Midbrain (tissue), 1 donor: ENCODE measurements at places on chromosomes 1 and 21.
A peak's percentile ranks its signal among the peaks of the same experiment; 100 is the strongest.

DNA sequence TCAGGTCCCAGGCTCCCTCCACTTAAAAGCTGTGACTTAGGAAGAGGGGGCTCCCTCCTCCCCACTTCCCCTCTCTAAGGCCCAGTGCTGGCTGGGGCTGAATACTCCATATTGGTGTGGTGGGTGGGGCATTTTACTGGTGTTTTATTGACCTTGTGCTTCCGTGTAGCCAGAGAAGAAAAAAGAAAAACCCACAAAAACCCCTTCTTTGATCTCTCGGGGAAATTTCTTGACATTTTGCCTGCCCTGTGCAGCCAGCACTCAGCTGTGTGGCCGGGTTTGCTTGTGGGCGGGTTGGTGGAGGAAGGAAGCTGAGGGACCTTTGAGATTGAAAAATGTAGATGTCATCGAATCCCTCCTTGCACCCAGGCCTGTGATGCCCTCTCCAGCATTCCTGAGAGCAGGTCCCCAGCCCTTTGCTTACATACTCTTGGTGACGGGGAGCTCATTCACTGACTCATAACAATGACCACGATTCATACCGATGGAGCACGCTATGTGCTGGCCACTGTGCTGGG, 24.8 kb downstream of the TNFRSF8 start:
- no peak for DNase-seq

- no peak for DNase-seq
Observed at GRCh38 chr21:35227786-35228185, 178.7 kb upstream of the RUNX1 start.

DNA sequence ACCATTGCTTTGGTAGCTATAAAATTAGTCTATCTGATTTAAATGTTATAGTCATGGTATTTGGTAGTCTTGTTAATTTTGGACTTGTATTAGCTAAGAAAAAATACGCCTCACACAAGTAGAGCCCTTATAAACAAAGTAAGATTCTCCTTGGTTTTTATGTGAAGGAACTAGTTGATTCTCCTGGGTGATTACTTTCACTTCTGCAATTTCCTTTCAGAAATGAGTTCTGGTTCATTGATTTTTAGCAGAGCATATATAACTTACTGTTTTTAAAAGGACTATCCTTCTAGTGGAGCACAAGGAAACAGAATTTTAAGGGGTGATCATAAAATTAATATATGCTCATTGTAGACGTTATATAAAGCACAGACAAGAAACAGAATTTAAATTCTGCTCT, 120.1 kb downstream of the BACH1 start:
- DNase-seq: no peak

DNA sequence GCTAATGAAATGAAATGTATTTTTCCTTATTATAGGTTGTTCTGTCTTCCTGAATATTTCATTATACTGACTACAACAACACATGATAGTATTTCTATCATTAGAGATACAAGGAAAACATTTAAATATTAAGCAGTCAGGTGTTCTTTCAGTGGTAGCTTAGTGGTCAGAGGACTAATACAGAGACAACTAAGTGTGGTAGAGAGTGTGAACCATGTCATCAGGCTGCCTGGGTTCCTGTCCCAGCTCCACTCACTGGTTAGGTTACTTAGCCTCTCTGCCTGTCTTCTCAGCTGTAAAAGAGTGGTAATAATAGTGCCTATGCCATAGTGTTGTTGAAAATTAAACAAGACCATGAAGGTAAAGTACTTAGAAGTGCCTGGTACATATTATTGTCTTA, 3.9 kb downstream of the UAP1 start:
- no peak for DNase-seq

GRCh38 chr1:119086830-119087229, 53.6 kb downstream of the WARS2 start:
- no peak for DNase-seq

GRCh38 chr1:84000954-84001495, 2.1 kb upstream of the TTLL7 start:
- DNase-seq: peak; percentile 33

DNA sequence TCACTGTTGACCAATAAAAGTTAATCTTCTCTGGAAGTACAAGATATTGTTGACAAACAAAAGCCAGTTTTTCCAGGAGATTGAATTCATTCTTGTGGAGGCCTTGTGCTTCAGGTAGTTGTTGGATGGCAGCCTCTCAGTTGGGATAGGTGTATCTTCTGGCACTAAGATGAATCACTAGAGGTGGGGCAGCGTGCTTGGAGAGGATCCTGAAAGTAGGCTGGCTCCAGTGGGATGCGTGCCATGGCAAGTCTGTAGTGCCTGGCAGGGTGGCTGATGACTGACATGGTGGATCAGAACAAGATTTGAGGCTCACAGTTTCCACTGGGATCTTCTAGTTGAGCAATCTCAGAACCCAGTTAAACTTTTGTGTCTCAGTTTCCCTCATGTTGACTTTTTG, 2.4 kb downstream of the VPS13D start:
- no peak for DNase-seq

DNA sequence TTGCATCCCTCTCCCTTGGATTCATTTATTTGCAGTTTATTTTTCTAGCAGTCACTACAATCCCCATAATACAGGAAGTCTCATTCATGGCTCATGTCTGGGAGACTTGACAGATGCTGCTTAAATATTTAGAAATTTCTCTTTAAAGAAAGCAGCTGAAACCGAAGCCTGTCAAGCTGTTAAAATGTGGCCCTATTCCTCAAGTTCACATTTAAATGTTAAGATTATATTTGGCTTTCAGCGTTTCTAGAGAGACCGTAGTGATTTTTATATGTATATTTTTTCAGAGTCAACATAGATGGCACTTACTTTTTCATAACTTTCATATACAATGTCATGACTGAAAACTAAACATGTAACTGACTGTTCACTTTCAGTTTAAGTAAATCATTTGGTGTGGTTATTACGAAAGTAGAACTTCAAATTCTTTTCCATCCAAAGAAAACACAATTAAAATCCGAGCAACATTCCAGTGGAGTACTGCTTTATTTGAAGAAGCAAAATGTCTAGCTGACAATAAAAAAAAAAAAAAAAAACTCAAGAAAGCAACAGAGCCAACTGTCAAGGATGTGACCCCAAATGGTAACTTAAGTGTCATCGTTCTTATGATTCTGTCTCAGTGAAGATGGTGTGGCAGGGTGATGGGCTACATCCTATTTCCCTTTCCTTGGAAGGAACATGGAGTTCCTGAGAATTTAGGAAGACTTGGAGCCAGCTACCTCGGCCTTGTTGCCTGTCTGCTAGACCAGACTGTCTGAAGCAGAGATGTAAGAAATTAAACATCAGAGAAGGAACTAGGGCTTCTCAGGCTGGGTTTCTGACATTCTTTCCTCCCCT, 37.8 kb downstream of the MIS18A start:
- no peak for DNase-seq

DNA sequence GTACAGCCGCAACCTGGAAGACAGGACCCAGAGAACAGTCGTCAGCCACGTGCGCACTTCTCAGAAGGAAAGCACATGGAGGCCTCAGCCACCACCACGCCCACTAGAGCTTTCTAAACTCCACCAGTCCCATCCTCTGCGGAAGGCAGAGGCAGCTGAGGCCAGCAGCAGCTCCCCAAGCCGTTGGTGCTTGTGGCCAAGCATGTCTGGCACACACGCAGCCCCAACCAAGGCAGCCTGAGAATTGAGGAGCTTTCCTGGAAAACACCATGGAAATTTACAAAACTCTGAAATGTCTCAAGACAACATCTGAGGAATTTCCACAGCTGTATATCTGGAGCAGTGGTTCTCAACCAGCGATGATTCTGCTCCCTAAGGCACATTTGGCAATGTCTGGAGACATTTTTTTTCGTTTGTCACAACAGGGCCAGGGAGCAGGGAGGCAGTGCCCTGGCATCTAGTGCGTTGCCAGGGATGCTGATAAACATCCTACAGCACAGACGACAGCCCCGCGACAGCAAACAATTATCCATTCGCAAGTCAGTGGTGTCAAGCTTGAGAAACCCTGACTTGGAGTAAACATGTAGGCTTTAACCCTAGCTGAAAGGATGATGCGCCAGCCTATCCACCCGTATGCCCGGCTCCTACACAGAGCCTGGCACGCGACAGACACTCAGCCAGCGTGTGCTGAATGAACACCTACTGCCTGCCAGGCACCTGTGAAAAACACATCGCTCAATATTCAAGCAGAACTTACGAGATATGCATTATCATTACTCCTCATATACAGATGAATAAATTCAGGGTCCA, 24.7 kb downstream of the NPHP4 start:
- no peak for DNase-seq

DNA sequence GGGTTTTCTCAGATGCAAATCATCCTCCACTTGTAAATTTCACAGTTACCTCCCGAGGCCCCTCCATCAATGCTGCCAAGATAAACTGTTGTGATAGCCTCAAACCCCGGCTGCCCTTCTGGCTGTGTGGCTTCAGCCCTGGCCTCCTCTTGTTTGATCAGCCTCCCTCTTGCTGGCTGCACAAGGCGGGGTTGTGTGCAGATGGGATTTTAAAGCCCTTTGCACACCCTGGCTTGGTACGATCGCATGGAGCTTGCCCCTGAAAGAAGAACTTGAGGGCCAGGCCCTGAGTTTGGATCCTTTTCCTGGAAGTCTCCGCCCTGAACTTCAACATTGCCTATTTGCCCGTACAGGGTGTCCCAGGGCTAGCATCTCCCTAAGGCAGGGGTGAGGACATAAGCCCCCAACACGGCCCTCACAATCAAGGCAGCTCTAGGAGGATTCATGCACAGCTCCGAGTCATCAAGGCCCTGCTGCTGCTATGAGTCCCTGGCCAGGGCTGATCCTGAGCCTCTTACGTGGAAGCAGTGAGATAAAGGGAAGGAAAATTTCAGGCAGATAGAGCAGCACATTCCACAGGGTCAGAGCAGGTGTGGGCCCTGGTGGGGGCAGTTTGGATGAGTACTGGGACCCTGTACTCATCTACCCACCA, 181.2 kb upstream of the VAMP3 start:
- DNase-seq: no peak

- no peak for DNase-seq
Observed at GRCh38 chr1:173043253-173043652, 7.5 kb downstream of the TNFSF18 start.

DNA sequence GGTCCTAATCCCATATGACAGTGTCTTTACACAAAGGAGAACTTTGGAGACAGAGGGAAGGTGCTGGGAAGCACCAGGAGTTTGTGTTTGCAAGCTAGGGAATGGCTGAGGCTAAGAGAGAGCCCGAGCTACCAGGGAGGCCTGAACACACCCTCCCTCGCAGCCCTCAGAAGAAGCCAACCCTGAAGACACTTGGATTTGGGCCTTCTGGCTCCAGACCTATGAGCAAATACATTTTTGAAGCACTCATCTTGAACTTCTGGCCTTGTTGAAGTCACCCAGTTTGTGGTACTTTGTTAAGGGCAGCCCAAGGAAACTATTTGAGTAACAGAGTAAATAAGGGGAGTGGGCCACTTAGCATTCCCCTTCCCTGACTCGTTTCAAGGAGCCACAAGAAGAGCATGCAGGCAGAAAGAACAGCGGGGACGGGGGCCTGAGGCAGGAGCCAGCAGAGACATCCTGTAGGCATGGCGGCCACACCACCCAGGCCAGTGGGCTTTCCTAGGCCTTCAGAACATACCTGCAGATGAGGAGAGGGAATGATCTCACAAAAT, 13.2 kb upstream of the QSOX1 start:
- no peak for DNase-seq

GRCh38 chr1:30040081-30041019, 683.0 kb downstream of the MATN1 start:
- no peak for DNase-seq

GRCh38 chr1:7902478-7903085, 38.1 kb downstream of the TNFRSF9 start:
- peak; percentile 73 for DNase-seq

- no peak for DNase-seq
Observed at GRCh38 chr1:38609166-38610025, 250.2 kb downstream of the RRAGC start.

DNA sequence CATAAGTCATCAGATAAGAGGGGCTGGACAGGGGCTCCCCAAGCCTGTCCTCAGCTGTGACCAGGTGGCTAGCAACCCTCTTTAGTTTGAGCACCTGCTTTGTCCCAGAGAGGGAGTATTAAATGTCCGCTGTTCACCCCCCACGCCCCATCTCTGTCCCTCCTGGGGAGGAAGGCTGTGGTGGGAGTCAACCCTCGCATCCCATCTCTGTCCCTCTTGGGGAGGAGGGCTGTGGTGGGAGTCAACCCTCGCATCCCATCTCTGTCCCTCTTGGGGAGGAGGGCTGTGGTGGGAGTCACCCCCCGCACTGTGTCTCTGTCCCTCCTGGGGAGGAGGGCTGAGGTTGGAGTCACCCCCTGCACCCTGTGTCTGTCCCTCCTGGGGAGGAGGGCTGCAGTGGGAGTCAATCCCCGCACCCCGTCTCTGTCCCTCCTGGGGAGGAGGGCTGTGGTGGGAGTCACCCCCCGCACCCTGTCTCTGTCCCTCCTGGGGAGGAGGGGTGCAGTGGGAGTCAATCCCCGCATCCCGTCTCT, 72.6 kb upstream of the ABCG1 start:
- DNase-seq: no peak

GRCh38 chr1:40530735-40531380, 579 bp upstream of the ZNF684 start:
- DNase-seq: no peak

DNA sequence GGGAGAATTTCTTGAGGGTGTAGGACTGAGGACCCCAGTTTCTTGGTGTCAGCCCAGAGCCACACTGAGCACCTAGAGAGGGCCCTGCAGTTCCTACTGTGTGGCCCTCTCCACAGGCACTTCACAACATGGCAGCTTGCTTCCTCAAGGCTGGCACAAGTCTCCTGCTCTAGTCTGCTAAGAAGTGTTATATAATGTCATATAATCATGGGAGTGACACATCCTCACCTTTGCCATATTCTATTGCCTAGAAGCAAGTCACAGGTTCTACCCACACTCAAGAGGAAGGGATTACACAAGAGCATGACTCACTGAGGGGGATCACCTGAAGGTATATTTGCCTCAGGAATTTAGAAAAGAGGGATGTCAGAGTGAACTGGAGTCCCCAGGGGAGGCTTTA, 5.5 kb upstream of the SNX27 start:
- DNase-seq: no peak

GRCh38 chr1:242754926-242755325, 230.4 kb upstream of the PLD5 start:
- DNase-seq: no peak

- no peak for DNase-seq
Observed at GRCh38 chr1:216843409-216843808, 120.2 kb upstream of the ESRRG start.

DNA sequence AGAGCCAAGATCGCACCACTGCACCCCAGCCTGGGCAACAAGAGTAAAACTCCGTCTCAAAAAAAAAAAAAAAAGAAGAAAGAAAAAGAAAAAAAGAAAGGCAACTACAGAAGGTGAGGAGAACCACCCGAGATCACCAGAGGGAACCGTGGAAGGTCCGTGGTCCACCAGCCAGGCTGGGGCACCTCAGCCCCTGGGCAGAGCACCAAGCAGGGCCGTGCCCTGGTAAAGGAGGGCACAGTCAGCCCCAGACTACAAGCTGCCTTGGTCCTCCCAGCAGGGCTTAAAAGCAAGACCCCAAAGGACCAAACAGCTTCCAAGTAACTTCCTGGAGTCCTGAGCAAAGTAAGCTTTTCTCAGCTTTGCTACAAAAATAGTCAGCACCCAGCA, 8.8 kb upstream of the SAMD11 start:
- no peak for DNase-seq

GRCh38 chr1:31867546-31867945, 51.7 kb upstream of the SPOCD1 start:
- DNase-seq: no peak
